Activated T-cell treated with anti-CD3 and anti-CD28 coated beads, Interleukin-2, amount 50 U/mL, for 4 hours (primary cell): ENCODE measurements at places on chromosomes 3 and 15.

- no peak for DNase-seq
Observed at GRCh38 chr3:159273608-159274007, 471.8 kb downstream of the MFSD1 start.

- no peak for DNase-seq
Observed at GRCh38 chr3:172104471-172105072, 65.2 kb downstream of the FNDC3B start.

GRCh38 chr3:73874161-73874560, 249.4 kb upstream of the PDZRN3 start:
- DNase-seq, result no peak

GRCh38 chr3:127459891-127460290, 130.6 kb downstream of the TPRA1 start:
- no peak for DNase-seq

GRCh38 chr3:99013777-99014315, 112.4 kb upstream of the DCBLD2 start:
- DNase-seq, result no peak

GRCh38 chr3:58179235-58180098, 31.3 kb downstream of the DNASE1L3 start:
- DNase-seq, result no peak

DNA sequence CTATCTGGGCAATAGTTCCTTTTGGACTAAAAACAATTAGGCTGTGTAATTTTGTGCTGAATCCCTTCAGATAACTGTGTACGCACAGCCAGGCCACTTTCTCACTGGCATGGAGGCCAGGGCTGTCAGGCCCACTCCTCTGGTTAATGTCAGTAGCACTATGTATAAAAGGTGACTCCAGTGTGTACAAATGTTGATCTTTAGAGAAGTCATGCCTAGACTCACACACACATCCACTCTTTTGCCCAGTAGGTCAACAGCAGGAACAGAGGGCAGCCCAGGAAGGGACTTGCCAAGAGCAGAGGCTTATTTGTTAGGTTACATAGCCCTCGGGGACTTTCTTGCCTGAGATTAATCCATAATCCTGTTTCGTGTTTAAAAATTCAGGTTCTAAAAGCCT, 416.6 kb upstream of the WNT5A start:
- DNase-seq, result no peak

- DNase-seq, result no peak
Observed at GRCh38 chr15:66907826-66908743, 157.3 kb upstream of the SMAD3 start.

DNA sequence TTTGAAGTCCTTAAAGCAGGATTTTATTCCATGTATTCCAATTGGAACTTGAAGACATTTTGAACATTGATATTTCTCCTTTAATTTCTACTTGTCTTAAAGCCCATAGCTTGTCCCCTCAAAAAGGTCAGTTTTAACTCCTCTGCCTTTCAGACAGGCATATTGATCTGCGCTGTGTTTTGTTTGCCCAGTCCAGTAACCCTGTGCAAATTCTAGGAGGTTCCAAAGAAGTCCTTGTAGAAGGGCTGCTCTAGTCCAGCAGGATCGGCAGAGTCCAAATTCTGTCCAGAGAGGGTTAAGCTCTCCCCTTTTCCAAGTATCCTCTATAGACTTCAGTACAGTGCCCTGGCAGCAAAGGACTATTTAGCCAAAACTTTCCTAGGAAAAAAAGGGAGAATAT, 105.6 kb upstream of the MANF start:
- DNase-seq, result no peak

GRCh38 chr3:130950124-130950523, 56.2 kb downstream of the ATP2C1 start:
- no peak for DNase-seq

- no peak for DNase-seq
Observed at GRCh38 chr3:77885381-77885780, 845.5 kb downstream of the ROBO2 start.

DNA sequence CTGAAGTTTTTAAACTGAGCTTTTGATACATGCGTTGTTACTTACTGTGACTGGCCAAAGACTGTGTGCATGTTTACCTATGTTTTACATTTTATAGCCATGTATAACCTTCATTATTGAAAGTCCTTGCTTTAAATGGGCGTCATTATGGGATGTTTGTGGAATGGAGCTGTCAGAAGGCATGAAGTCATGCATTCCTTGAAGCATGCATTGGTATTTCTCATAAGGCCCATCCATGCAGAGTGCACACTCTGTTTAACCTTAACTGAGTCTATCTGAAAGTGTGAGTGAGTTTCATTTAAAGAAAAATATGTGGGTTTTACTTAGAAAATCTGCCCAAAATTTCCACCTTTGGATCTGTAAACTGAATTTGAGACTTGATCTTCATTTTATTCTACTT, 51.1 kb downstream of the PSMD6 start:
- no peak for DNase-seq

DNA sequence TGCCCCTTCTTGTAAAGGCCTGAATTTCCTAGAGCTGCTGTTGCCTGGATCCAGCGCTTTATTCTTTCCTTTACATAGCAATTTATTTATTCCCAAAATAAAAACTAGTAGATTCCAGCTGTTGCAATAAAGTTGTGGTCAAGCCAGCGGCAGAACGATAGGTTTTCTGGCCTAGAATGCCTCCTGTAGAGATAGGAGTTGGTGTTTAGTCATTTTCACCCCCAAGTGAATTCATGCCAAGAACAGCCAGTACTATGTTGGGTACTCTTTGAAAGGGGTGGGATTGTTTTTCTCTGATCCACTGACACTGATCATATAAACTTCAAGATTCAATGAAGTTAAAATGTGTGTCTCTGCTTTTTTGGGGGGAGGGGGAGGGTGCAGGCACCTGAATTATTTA, 69.7 kb downstream of the KLHL25 start:
- DNase-seq, result no peak

DNA sequence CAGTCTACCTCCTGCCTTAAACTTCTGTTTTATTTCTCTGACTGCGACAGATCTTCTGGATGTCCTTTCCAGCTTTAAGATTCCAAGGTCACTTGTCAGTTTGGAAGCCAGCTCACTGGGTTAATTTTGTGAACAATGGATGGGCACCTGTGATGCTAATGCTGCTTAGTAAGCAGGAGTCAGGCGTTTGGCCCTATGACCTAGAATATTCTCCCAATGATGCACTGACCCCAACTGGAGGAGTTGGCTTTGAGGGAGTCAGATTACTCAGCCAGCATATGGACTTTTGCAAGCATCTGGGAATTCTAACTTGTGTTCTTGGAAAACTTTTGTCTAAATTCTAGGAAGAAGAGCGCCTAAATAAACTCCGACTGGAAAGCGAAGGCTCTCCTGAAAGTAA, 28.1 kb downstream of the HACD3 start:
- DNase-seq, result no peak

DNA sequence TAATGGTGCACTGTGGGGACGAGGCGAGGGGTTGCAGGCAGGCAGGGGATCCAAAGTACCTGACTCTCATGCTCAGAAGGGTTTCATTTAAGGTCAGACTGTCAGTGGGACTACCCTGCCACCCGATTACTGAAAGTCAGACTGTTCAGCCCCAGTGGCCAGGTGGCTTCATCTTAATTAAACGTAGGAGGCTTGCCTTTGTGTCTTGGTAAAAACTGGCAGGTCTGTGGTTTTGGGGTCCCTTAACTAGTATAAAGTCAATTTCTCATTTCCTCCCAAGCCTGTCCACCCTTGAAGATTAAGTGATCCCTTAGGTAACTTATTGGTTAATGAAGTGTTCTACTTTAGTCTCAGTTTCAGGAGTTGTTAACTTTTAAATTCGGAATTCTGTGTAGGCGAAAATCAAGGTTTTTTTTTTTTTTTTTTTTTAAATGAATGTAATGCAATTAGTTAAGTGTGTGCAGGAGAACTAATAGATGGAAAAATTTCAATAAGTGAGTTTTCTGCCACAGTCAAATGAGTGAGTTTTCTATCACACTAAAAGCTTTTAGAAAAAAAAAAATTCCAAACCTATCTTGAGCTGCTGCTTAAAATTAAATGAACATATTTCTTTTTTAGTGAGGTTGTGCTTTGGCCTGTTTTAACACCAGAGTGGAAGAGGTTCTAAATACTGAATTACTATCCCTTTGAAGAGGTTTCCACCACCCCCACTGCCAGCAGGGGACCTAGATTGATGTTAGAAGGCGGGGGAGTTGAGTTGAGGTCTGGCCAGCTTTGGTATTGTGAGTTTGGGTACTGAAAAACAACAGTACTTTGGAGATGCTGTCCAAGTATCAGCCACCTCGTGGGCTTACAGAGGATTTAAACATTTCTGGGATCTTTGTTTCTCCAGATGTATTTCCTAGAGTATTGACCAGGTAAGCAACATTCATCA, 15.2 kb downstream of the ITPR1 start:
- no peak for DNase-seq

- no peak for DNase-seq
Observed at GRCh38 chr3:189204167-189204866, 32.5 kb downstream of the TPRG1 start.

GRCh38 chr3:148716657-148717056, 19.0 kb downstream of the AGTR1 start:
- DNase-seq, result no peak

GRCh38 chr3:38479431-38480092, 16.6 kb upstream of the EXOG start:
- peak; percentile 23 for DNase-seq

- DNase-seq, result no peak
Observed at GRCh38 chr15:40149339-40149738, 11.5 kb upstream of the BUB1B start.

DNA sequence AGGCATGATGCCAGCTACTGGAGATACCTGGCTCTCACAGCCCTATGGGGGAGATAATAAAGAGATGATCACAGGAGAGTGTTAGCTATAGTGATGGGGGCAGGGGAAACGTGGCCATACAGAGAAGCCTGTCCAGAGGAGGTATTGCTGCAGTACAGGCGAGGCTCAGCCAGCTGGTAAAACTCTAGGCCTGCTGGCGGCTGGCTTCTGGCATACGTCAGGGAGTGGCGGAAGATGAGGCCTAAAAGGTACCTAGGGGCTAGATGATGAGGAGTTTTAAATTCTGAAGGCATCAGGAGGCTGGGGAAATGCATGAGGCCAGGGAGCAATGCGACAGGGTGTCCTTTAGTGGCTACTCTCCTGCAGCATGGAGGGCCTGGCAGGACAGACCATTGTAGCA, 110.7 kb downstream of the EEFSEC start:
- DNase-seq, result no peak

DNA sequence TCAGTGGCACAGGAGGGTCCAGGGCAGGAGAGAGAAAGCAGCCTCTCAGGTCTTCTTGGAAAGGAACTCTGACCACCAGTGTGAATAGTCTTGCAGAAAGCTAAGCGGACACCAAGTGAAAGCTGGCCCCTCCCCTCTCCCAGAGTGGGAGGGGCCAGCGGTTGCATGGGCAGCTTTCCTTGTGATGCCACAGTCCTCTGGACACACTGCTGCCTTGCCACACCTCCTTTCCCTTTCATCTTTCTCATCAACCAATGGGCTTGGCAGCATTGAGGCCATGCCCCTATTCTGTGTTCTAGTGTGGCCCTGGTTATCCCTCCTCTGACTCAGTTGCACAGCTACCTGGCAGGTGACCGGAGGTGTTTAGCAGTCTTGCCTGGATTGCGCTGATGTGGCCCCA, 49.7 kb upstream of the GOLGA6B start:
- no peak for DNase-seq
